NCI-H1694 treated with DMSO at 0.1 percent for 48 hours (cell line): ENCODE measurements at places on chromosomes 11 and 22.

GRCh38 chr11:70510106-70510505 is 111.8 kb downstream of the CTTN start:
- DNase-seq = no peak

DNA sequence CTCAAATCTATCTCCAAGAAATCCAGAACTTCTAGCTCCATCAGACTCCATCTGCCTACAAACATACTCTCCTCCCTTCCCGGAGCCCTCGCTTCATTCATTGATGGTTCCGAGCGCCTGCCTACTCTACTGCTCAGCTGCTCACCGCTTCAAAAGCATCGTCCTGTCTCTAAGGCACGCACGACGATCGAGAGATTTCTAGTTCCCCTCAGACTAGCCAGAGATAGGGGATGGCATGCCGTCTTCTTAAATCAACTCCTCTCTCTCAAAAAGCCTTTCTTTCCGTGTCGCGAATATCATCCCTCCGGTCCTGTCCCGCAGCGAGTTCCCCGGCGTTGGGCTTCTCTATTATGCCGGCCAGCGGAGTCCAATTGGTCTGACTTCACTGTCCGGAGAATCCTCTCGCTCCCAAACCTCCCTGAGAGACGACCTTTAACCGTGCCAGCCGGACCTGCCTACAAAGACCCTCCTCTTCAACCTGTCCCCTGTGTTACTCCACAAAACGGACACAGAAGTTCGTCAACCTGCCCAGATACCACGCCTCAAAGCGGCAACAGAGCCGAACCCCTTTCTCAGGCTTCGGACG is 592 bp downstream of the EEF1G start:
- DNase-seq = no peak

DNA sequence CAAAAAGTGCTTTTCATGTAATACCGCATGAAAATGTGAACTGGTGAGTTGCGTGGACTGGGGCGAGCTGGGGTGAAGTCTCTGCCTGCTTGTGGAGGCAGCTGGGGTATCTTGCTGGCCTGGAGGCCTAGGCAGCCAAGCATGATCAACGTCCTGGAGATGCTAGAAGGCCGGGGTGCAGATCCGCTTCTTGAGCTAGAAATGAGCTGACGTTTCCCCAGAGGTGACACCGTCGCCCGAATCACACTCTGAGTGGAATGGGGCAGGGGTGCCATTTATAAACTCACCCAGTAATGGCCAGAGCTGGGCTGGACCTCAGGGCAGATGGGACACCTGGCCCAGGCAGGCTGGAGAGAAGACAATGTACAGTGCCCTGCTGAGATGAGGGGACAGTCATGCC is 1513.0 kb downstream of the TBC1D22A start:
- no peak for DNase-seq

DNA sequence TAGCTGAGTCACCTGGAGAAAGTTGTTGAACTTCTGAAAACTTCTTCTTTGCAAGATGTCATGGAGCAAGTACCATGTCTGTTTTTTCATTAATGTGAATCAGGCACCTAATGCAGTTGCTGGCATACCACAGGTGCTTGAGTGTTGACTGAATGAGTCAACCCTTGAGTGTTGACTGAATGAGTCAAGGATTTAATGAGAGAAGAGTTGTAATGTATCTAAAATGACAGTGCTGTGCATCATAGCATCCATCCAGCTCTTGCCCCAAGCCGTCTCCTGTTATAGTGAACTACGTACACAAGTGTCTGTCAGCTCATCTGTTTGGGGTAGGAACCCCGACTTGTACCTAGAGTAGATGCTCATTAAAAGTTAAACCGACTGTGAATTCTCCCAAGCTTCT is 93.1 kb downstream of the CWC15 start:
- no peak for DNase-seq

DNA sequence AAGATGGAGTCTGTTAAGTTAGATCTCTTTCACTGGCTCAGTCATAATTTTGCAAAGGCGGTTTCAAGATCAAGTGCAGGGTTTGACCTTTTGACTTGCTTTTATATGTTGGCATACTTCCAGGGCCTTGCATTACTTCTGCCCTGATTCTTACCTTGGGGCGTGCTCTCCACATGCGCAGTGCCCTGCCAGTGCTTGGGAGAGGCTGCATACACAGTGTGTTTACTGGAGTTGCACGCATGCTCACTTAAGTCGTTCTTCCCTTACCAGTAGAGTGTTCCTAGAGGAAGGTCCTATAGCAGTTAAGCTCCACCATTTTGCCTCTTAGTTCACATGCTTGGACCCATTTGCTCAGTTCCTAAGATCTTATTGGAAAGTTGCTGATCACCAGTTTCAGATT is 21.0 kb upstream of the TMEM123 start:
- DNase-seq = no peak

GRCh38 chr11:66391322-66391721 is 19.8 kb upstream of the SLC29A2 start:
- DNase-seq = no peak

DNA sequence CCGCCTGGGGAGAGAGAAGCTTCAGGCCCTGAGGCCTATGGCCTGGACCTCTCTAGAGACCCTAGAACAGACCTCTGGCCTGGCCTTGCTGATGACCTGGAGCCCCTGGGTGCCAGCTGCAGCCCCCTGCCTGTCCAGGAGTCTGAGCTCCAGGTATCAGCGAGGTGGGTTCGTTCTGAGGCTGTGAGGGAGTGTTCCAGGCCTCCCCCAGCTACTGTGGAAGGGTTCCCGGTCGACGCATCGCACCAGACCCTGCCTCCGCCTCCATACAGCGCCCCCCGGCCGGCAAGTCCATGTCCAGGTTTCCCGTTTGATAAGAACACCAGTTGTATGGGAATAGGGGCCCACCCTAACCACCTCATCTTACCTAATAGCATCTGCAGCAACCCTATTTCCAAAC is 111.1 kb downstream of the KCNQ1 start:
- DNase-seq = no peak

DNA sequence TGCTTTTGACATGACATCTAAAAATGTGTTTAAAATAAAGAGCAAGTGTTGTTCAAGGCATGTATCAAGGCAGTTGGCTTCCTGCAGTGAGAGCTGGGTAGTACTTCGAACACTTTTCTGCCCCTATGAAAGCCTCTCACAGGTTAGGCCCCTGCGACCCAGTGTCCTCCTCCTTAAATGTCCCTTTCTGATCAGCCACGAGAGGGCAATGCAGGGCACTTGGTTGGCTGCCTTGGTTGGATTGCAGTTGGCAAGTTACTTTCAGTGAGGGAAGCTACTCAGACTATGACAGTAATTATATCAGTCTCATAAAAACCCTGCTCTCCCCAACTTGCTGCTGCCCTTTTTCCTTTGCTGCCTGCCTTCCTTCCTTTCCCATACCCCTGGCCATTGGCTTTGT is 743.8 kb downstream of the NTM start:
- DNase-seq = peak; percentile 11

GRCh38 chr11:134120143-134120850 is 51.4 kb downstream of the JAM3 start:
- DNase-seq = no peak

GRCh38 chr22:30695871-30696655 is 1.4 kb downstream of the OSBP2 start:
- no peak for DNase-seq

DNA sequence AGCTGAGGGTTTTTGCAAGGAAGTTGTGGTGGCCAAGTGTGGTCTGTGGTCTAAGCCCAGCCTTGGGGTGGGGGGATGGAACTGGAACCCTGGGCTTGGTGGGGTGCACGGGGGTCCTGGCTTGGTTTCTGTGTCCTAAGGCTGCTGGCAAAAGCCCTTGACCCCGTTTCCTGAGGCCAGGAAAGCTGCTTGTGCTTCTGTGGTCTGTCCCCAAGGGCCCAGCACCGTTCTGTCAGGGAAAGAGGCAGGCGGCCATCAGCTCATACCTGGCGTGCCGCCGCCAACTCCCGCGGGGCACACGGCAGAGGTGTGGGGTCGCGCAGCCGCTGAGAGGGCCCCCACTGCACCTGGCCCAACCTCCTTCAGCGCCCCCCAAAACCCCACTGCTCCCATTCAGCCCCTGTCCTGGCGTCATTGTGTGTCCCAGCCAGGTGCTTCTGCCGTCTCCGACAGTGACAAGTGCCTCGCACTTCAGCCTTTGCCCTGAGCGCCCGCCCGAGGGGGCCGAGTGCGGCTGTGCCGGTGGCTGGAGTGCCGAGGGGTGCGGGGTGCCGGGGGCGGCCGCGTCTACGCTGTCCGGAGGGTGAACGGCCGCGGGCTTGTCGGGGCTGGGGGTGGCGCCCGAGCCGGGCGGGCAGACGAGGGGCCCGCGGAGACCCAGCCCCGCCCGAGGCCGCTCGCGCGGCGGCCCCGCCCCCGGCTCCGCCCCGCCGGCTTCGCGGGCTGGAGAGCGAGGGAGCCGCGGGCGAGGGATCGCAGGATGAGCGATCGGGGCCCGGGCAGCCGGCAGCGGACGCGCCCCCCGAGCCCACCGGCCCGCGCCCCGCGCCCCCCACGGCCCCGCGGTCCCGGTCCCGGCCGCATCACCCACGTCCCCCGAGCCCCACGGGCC is at the start of gene CNIH2:
CNIH2 (plus strand) TSS at position 705 of the 892 bp plus-strand sequence. CDS start 282 bp downstream, outside the sequence.
- DNase-seq = no peak

DNA sequence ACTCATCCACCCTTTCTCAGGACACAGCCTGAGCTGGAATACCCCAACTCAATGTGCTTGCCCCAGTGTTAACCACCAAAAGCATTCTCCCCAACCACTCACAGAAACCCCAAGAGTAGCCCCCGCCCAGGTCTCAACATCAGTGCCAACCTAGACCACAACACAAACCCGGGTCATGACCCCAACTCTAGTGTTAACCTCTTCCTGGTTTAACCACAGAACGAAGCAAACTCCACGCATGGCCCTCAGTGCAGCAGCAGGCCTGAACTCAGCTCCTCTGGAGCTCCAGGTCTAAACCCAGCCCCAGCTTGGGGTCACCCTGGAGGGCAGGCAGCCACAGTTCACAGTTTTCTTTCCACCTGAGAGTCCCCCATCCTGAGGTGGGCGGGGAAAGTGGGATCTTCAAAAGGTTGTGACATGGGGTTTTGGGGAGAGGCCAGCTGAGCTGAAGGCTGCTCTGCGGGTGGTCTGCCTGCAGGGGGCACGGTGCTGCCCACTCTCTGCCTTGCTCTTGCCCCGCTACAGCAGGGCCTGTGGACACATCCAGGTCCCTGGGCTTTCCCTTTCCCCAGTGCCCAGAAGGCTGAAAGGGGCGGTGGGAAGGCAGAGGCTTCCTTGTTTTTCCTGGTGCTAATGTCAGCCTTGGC is 37.9 kb downstream of the NECTIN1 start:
- DNase-seq = no peak

GRCh38 chr11:117796872-117797529 is at the start of gene DSCAML1:
Gene DSCAML1 (minus strand): TSS chr11:117797216. CDS start chr11:117797079, 137 bp downstream.
- DNase-seq = no peak

DNA sequence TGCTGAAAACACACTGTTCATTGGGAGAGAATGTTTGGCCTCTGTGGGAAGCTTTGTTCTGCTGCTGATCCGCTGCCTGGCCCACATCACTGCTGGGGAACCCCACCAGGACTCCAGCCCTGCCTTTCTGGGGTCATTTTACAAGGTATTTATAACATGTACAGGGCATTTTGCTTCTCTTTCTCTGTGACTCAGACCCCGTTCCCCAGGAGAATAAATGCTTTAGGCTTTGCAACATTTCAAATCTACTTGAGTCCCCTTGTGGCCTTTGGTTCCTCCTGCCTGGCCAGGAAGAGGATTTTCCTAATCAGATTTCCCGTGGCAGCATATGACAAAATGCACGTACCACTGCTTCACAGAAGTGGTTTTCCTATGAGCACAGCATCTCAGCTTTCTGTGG is 43.0 kb downstream of the BTG4 start:
- no peak for DNase-seq

GRCh38 chr11:60251485-60252212 is 8.7 kb upstream of the MS4A4E start:
- no peak for DNase-seq
